ENCODE measurements at places on chromosomes 4 and X.

- DNase-seq, result no peak
These were observed 436.5 kb upstream of the FTHL17 start for GRCh38 chrX:31508338-31508737.

DNA sequence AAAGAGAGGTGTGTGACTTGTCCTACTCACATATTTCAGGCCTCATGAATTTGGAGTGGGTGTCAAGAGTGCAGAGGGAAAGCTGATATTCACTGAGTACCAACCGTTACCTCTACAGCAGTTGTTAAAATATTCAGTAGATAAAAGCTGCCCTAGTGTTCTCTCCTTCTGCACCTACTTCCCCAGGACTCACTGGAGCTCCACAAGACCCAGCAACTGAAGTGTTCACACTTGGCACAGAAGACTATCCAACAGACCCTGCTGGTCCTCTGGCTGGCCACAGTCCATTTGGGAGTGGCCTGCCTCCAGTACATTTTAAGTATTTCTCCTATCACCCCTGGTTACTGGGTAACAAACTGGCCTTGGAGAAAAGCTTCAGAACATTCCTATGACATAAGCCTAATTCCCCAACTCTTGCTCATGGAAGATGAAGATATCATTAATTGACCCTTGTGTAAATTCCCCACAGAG is 70.8 kb downstream of the PPARGC1A start:
- DNase-seq, result no peak

DNA sequence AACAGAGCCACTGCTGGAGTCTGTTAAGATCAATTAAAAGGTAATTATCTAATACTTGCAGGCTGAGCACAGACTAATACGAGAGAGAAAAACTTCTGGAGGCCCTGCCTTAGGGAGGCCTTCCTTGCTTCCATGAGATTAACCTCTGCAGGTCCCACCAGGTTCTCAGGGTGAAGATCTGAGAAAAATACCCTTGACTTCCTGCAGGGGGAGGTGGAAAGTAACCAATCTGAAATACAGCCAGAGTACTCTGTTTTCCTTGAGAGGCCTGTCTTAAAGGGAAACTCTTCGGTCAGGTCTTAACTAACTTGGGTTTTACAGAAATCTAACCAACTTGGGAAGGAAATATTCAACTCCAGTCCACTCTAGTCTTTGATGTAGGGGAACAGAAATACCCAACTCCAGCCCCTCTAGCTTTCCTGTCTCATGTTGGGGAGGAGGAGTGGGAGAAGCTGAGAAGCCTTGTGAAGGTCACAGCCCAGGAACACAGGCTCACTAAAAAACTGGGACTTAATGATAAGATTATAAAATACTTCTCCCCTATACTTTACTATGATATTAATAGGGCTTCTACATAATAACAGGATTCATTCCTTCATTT is 77.1 kb downstream of the TBCK start:
- no peak for DNase-seq

- DNase-seq, result no peak
These were observed 39.6 kb downstream of the RFC1 start for GRCh38 chr4:39326468-39326977.

DNA sequence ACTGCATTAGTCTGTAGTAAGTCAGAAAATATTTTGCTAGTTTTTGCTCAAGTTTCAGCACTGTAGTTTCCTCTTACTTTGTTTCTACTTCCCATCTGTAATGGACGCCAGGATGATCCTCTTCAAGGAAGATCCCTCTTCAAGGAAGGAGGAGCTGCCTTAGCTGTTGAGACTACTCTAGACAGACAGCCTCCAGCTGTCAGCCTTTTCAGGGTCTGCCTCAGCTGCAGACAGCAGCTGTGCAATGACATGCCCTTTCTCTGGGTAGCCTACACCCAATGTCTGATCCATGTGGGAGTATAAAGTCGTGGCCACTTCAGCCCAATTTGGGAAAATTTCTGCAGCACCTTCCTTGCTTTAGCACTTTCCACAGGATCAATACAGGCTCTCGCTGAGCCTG is 281.0 kb upstream of the MAOA start:
- DNase-seq, result no peak

- DNase-seq, result no peak
These were observed 5.7 kb upstream of the MSANTD1 start for GRCh38 chr4:3243136-3243780.

- DNase-seq, result no peak
These were observed 1.2 kb upstream of the TMEM47 start for GRCh38 chrX:34658326-34658725.

DNA sequence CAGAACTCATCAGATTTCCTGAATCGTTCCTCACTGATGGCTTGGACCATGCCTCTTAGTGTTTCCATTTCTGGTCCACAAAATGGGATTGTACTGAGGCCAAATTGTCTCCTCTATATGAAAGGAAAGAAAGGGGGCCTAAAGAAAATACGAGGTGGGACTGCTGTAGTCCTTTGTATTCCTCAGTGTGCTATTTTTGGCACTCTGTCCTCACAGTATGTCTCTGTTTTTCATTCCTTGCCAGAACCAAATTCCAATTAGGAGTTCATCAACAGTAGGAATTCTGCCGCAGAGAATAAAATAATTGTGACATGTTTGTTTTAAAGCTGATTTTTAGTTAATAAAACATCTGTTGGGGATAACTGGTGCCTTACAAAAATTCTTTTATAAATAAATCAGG is 515.7 kb downstream of the SMARCA1 start:
- no peak for DNase-seq

- peak; percentile 20 for DNase-seq
These were observed 481.5 kb downstream of the BCOR start for GRCh38 chrX:39616098-39616729.

- no peak for DNase-seq
These were observed 6.2 kb downstream of the CLCN3 start for GRCh38 chr4:169626331-169627282.

DNA sequence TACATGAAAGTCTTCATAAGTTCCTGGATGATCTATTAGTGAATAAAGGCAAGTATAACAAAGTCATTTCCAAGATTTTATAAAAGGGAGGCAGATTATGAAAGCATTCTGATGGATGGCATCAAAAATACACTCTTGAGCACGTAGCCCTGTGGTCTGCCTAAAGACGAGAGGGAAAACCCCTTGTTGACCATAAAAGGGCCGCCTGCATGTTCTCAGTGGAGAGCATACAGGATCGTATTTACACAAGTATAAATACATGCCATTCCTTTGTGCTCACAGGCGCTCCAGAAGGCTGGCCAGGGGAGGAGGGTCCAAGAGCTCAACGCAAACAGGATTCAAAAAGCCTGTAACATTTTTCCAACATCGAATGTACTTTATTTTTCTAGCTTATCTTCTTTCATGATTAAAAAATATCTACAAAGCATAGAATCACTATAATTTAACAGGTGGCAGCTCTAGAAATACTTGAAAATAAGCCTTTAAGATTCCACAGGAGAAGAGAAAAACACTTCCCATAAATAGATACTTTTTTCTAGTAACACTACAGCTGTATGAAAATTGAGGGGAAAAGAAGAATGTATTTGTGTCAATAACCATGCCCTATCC is 29.6 kb downstream of the PDGFC start:
- no peak for DNase-seq

GRCh38 chrX:98350940-98351339 is 1467.2 kb downstream of the RPA4 start:
- no peak for DNase-seq

GRCh38 chrX:124127496-124127895 is 166.0 kb downstream of the STAG2 start:
- DNase-seq, result no peak

DNA sequence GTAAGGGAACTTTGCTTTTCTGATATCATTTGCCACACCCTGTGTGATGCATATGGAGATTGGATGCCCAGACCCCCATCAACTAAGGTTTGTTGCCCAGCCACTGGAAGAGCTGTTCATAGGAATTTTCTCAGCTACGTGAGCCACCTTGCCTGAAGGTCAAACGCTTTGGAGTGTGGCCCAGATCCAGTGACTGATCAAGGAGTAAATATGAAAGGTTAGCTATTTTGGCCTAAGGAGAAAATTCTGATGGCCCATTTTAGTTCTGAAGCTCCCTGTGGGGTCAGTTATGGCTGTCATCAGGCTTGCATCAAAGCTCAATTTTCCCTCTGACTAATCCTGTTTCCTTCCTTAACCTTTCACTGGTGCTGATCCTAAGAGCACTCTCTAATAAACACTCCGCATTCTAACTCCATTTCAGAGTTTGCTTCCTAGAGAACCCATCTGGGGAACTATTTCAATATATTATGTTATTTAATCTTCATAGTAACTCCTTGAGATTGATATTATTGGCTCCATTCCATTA is 407.7 kb downstream of the SPRY1 start:
- DNase-seq, result no peak

- no peak for DNase-seq
These were observed 24.0 kb downstream of the TAB3 start for GRCh38 chrX:30865015-30865414.

- no peak for DNase-seq
These were observed 60.4 kb upstream of the IRF2 start for GRCh38 chr4:184534511-184535391.

DNA sequence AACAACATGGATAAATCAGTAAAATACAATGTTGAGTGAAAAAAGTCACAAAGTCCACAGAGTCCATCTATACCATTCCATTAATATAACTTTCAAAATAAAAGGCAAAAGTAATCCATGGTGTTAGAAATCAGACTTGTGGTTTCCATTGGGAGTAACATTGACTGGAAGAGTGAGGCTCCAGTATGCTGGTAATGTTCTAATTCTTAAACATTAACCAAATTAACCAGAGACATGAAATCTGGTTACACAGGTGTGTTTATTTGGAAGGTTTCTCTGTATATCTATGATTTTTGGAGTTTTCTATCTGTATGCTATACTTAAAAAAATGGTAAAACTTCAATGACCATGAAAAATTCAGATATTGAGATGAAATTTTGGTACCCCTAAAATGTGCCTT is 42.6 kb downstream of the SULT1B1 start:
- DNase-seq, result no peak
